ENCODE measurements at places on chromosomes 13 and 19.

DNA sequence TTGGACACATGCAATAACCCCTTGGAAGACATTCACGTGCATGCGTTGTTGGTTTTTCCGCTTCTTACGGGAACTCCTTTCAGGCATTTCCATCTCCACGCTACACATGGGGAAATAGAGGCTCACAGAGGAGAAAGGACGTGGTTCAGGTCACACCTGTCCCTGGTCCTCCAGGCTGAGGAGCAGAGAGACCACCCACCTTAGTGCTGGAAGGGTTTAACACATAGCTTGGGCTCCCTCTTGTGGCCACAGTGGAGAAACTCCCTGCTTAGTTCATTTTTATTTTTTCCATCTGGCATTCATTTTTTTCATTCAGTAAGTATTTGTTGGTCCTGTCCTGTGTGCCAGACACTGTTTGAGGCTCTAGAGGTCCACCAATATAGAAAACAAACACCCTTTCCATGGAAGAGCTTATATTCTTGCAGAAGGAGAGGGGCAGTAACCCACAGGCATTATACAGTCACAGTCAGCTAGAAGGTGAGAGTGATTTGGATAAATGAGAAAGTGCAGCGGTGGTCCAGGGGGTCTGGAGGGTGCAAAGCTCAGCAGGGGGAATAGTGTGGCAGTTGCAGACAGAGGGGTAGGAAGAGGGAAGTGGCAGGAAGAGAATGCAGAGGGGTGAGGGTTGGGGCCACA is 24.2 kb upstream of the TTYH1 start:
- DNase-seq: no peak

- no peak for DNase-seq
Measured at GRCh38 chr13:48334534-48335127, 31.1 kb downstream of the RB1 start.

DNA sequence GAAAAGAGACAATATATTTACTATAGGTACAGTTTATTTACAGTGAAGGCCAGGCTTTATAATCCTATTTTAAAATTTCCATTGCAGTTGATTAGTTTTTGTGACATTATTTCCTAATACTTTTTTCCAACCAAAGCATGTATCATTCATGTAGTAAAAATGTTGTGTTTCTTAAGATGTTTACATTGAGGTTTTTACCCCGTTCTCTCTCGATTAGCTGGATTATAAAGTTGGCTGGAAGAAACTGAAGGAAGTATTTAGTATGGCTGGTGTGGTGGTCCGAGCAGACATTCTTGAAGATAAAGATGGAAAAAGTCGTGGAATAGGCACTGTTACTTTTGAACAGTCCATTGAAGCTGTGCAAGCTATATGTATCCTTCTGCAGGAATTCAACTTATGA is 21.2 kb downstream of the HNRNPM start:
- no peak for DNase-seq

DNA sequence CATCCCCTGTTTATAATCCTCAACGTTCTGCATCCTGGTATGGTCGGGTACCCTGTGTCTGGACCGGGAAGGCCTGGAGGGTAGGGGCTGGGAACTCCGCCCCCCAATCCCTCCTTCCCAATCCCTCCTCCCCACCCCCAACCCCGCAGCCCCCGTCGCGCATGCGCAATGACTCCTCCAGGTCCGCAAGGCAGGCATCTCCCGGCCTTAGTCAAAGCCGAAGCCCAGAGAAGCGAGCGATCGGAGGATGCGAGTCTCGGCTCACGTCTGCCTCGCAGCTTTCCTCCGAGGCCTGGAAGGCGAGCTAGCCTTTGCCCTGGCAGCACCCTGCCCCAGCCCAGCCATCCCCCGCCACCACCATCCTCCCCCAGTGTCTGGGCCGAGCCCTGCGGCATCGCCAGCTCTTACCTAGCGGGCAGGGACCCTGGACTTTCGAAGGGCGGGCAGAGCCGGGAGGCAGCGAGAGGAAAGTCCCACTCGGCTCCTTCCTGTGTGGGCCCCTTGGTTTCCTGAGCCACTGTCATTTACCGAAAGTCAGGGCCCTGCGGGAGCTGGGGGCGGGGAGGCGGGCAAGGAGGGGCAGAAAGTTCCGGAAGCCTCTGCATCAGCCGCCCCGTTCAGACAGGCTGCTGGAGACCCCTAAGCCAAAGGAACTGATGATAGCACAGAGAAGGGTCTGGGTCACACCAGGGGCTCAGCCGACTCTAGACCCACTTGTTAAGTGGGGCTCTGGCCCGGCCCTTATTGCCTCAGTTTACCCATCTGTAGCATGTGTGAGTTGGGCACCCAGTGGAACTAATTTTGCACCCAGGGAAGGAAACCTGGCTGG is at the start of gene JAK3:
Gene JAK3 (minus strand): TSS at position 445 of the 829 bp plus-strand sequence. CDS start 3,565 bp downstream, outside the sequence.
- DNase-seq: peak; percentile 86

DNA sequence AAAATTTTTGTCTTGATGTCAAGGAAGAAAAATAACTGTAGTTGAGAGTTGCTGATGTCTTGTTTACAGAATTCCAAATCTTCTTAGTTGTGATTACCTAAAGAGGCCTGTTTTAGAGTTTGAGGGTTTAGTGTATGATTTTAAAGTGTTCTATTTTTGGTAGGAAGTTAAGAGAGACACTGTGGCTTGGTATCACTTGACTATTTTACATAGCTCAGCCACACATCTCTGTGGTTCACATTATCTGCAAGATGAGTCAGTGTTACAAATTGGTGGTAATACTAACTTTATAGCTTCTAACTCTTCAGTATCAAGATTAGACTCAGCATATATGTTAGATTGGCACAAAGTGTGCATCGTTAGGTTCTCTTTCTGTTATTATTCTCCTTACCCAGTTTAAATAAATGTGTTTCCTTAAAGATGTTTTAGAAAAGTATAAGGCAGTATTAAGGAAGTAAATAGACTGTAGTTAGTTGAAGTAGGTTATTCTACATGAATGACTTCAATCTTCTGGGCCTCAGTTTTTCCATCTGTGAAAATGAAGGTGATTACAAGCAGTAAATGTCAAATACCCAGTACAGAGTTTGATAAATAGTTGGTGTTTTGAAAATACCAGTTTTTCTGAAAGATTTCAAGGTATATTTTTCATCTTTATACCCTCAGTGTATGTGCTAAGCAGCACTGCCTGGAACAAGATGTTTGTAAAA is 33.4 kb downstream of the COG6 start:
- no peak for DNase-seq

DNA sequence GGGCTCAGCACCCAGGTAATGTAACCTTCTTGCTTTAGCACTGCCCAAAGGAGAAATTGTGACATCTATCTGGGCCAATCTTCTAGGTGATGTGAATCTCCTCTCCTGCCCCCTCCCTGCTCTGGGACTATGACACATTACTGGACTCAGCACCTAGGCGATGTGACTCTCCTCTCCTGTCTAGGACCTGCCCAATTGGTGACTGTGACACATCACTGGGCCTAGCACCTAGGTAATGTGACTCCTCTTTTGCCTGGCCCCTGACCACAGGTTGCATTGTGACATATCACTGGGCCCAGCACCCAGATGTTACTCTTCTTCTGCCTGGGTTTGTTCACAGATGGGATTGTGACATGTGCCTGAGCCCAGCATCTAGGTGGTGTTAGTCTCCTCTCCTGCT is 45.0 kb downstream of the ZNF85 start:
- DNase-seq: no peak

GRCh38 chr13:40536443-40537113 is 129.9 kb downstream of the FOXO1 start:
- DNase-seq: no peak

DNA sequence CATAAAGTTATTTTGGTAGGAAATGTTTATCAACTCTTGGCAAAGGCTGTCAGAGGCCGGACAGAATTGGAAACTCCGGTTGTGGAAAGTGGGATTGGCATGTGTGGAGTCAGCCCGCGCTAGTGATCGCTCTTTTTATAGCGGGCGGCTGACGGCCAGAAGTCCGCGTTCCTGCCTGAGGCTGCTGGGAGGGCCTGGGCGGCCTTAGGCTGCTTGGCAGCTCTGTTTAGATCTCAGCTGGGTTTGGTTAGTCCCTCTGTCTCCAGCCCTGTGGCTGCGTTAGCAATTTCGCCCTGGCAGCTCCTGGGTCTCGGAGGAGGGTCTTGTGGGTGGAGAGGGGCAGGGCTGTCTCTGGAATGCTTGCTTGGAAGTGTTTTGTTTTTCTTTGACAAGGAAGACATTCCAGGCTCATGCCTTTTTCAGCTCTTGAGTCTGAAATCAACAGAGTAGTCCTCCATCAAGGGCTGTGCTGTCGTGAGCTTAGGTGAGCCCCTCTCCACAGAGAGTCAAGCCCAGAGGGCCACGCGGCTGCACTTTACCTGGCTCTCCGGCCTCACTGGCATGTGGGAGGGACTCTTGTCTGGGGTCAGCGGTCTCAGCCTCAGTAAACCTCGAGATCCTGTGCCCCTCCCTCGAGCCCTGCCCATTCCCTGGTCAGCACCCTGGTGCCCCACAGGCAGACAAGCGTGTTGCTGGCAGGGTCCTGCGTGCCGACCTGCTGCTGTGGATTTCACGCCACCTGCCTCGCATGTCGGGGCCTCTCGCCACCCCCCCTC is 22.5 kb downstream of the DOT1L start:
- DNase-seq: peak; percentile 91

DNA sequence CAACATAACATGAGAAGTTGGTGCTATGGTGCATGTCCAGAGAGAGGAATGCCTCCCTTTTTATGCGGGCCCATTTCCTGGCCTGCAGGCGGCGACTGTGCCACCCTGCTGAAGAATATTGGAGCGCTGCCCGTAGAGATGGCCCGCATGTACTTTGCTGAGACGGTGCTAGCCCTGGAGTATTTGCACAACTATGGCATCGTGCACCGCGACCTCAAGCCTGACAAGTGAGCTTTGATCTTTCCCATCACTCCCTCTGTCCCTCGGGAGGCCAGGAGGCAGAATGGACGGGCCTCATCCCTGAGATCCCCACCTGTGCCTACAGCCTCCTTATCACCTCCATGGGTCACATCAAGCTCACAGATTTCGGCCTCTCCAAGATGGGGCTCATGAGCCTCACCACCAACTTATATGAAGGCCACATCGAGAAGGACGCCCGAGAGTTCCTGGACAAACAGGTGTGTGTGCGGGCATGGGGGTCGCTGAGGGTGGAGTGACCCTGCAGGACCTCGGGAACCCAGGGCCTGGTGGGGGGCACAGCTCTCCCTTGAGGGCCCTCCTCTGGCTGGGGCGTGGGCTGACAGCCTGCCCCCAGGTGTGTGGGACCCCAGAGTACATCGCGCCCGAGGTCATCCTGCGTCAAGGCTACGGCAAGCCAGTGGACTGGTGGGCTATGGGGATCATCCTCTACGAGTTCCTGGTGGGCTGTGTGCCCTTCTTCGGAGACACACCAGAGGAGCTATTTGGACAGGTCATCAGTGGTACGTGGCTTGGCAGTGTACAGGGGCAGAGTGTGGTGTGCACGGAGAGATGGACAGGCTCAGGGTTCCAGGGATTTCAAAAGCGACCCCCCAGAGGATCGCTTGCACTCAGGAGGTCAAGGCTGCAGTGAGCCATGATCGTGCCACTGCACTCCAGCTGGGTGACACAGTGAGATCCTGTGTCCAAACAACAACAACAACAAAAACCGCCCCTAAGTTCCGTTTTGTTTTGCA is 16.2 kb downstream of the DNASE2 start:
- no peak for DNase-seq

DNA sequence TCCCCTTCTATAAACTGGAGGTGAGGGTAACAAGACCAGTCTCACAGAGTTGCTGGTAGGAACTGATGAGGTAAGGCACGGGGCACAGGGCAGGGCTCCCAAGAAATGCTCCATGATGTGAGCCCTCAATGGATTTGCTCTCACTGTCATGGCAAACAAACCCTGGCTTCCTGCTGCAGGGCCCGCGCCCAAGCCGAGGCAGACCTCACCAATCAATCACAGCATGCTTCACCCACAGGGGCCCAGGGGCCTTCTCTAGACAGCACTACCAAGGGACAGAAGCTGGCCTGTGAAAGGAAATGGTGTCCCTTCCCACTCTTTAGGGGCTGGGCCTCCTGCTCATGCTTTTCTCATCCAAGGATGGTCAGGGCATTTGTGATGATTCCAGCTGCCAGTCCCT is 25.9 kb upstream of the PLA2G4C start:
- DNase-seq: no peak

GRCh38 chr19:33193865-33194362 is at the start of gene LRP3:
LRP3 (plus strand) TSS chr19:33194330; CDS start chr19:33194786, 456 bp downstream.
- peak; percentile 84 for DNase-seq

DNA sequence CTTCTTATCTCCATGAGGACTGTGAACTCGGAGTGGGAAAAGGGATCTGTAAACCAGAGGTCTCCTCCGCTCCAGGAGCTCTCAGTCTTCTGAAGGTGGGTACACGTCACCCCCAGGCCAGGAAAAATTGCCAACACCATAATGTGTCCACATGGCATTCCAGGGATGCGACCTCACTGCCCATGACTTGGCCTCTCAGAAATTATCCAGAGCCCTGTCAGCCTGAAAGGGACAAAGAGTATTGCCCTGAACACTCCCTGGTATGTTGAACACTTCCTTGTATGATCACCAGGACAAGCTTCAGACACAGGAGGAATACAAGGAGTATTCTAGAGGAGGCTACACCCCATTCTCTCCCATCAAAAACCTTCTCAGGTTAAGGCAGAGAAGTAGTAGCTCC is 81.0 kb upstream of the SLC7A1 start:
- DNase-seq: no peak

DNA sequence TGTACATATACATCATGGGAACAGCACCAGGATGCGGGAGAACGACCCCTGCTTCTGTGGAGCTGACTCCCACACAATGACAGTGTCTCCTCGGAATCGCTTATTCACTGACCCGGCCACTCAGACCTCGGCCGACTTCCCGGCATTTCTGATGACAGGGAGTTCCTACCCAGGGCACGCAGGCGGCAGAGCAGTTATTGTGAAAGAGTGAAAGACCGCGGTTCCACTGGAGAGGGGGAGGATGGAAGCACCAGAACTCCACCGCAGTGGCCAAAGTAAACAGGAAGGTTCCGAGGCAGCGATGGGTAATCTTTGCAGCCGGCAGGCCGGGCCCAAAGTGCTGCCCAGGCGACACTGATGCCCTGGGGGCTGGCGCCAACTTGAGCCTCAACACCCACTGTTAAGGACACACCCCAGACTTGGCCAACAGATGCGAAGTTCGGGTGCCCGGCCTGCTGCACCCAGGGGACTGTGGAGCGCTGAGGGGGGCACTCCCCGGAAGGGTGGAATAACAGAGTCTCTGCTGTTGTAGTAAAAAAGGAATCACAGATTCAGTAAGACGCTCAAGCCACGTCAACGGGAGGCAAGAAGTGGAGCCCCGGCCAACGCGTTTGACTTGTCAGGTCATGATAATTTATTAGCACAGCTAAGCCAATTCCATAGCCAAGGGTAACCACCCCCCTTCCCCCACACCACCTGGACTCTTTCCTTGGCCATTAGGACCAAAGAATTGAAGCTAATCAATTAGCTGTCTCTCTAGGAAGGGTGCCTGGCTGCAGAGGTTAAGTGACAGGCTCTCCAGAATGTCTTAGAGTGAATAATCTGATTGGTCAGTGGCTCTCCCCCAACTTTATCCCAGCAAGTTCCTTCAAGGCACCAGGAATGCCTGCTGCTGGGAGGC is 5.8 kb downstream of the MLLT1 start:
- DNase-seq: peak; percentile 94

Measured in Right ventricle myocardium inferior (tissue), 1 donor.